Inflammatory macrophage (primary cell): ENCODE measurements at places on chromosomes 5 and 9.

DNA sequence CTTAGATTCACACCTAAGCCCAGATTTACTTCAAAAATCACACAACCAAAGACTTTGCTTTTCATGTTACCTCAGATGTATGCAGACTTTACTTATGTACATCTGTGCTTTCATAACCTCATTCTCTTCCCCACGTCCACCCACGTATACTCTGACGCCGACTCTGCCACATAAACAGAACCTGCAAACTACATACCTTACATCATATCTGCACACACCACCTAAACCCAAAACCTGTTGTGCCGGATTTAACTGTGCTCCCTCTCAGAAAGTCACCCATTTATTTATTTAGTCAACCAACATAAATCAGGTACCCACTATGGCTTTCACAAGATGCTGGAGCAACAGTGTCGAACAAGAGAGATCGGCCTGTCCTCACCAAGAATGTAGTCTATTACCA lies 1.0 kb upstream of the DPYSL3 start:
- DNase-seq, result no peak

- DNase-seq, result peak; percentile 42
Observed at GRCh38 chr5:13957032-13957645, 12.7 kb upstream of the DNAH5 start.

GRCh38 chr5:136924490-136924889 lies 559.1 kb upstream of the TRPC7 start:
- DNase-seq, result no peak

DNA sequence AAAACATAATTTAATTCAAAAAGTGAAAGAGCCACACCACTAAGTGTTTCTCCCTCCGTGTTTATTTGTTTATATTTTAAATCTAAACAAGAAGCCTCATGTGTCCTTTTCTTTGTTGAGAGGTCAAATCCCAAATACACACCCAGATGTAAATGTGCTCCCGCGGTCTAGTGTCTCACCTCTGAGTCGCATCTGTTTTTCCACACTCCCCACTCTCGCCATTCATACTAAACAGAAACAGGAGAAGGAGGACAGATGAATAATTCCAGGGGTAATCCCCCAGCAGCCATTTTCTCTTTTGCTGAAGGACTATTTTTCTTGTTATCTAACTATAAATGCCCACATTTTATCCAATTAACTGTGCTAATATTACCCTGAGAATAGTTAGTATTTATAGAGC lies 361.6 kb upstream of the RIOK2 start:
- no peak for DNase-seq

DNA sequence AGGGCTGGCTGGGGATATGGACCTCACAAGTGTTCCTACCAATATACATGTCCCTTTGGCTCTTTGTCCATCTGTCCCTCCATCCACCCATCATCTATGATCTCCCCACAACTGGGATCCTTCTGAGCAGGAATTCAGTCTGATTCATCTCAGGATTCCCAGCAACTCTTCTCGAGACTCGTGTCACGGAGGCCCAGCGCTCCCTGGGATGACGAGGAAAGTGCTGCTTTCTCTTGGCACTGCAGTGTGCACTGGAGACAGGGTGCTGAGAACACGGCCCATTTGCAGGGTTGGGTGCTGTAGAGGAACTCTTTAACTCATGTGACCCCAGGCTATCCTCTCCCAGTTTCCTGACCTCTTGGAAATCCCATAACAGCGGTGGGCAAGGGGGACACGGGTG lies 72.9 kb downstream of the ANGPTL2 start:
- no peak for DNase-seq

DNA sequence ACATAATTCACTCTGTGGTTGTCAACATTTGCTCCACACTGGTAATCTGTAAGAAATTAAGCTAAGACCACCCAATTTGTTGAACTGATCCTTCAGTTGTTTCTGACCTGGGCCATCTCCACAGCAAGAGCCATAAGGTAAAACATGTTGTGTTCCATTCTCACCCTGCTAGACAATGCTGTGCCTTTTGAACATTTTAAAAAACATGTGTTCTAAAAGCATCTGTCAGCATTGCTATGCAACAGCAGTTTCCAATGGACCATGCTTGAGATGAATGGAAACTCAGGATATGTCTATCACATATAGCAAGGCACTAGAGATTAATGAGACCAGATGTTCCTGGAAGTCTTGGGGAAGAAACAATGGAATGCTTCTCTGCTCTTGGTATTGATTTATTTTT lies 455.1 kb upstream of the RGMB start:
- no peak for DNase-seq

- no peak for DNase-seq
Observed at GRCh38 chr5:147407094-147407681, 102.7 kb downstream of the DPYSL3 start.

DNA sequence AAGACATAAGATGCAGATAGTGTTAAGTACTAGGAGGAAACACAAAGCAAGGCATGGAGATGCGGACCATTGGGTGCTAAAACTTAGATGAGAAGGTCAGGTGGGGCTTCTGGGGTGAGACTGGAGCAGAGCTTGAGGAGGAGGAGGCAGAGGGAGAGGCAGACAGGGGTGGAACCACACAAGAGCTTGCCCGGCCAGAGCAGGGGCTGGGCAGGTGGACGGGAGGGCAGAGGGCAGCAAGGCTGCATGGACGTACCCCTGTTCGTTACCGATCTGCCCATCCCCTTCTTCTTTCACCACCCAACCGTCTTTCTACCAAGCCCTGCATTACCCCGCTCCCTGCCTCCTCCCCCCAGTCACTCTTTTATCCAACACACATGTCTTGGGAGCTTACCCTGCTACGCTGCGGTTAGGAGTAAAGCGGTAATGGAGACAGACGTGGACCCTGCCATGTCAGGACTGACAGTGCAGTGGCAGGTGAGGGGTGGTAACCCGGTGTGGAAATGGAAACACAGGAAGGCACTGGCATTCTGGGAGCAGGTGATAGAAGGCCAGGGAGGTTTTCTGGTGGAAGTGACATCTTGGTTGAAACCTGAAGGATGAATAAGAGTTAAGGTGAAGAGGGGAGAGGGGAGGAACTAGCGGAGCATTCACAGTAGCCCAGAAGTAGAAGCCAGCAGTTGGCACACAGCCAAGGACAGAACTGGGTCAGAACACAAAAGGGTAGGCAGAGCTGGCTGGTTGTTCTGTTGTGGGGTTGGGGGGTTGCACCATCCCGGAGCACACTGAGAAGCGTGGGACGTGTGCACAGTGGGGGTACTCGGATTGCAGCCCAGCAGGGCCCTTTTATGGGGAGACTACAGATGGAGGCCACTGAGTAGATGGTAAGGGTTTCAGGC lies 167.2 kb downstream of the CACNA1B start:
- DNase-seq, result no peak

GRCh38 chr5:69431424-69432303 lies 16.7 kb downstream of the MARVELD2 start:
- DNase-seq, result no peak

DNA sequence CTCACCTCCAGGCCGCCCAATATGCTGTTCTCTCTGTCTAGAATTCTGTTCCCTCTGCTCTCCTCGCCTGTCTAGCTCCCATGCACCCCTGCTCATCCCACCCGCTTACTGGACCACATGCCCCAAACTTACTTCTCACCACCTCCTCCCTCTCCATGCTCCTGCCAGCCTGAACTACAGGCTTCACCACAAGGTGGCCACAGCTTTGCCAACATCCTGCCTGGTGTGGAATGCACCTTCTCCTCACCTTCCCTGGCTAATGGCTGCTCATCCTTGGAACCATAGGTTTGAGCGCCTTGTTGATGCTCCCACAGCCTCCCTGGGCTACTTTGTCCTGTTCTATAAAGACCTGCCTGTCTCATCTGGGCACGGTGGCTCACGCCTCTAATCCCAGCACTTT lies 9.6 kb downstream of the LAMC3 start:
- no peak for DNase-seq

GRCh38 chr9:133775951-133776905 lies 38.1 kb upstream of the SARDH start:
- no peak for DNase-seq

- no peak for DNase-seq
Observed at GRCh38 chr9:131554087-131554842, 8.9 kb downstream of the PRRT1B start.

DNA sequence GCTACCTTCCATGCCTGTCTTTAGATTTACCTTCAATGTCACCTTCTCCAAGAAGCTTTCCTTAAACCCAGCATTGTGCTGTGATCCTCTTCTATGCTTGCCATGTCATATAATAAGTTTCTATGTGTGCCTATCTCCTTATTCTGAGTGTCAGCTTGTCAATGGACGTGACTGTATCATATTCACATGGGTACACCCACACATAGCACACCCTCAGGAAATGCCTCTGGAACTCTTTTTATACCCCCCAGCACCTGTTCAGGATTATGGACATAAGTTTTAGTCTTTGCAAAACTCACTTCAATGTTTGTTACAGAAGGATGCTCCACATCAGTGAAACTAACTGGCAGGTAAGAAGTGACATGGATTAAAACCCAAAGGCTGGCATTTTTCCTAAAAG lies 7.4 kb downstream of the GAS1 start:
- no peak for DNase-seq

GRCh38 chr9:136056546-136057235 lies 38.4 kb downstream of the NACC2 start:
- DNase-seq, result no peak

- no peak for DNase-seq
Observed at GRCh38 chr5:93355691-93356090, 225.3 kb downstream of the NR2F1-AS1 start.

DNA sequence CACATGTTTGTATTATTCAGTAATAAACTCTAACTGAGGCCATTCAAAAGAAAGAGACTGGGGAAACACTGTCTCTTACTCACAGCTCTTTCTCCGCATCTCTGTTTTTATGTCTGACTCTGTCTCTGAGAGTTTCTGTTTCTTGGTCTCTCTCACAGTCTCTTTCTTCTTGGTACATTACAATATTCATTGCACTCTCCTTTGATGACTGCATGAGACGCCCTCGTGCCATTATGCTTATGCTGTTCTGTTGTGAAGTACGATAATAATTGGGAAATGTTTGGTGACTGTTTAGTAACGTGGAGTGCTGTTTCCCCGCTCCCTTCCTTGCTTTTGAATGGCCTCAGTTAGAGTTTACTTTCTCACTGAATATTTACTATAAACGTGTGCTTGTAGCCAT lies 25.3 kb upstream of the TLX3 start:
- DNase-seq, result no peak

DNA sequence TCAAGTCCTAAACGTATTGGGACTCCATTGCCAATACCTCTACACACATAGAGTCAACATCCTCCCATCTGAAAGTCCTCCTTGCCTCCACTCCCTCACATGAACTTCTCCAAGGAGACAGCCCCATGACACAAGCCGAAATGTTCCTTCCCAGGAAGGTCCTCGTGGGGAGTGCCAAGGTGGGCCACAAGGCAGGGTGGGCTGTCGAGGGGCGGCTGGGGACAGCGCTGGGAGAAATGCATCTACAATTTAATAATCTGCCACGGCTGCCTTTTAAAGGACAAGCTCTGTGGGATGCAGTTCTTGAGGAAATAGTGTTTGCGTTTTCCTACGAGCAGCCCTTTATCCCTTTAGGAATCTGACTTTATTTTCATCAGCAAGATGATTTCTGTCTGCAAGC lies 138.7 kb downstream of the GABBR2 start:
- no peak for DNase-seq

- DNase-seq, result no peak
Observed at GRCh38 chr9:125617087-125617486, 89.9 kb downstream of the MAPKAP1 start.

- no peak for DNase-seq
Observed at GRCh38 chr5:126914801-126915436, 115.4 kb downstream of the MARCHF3 start.

DNA sequence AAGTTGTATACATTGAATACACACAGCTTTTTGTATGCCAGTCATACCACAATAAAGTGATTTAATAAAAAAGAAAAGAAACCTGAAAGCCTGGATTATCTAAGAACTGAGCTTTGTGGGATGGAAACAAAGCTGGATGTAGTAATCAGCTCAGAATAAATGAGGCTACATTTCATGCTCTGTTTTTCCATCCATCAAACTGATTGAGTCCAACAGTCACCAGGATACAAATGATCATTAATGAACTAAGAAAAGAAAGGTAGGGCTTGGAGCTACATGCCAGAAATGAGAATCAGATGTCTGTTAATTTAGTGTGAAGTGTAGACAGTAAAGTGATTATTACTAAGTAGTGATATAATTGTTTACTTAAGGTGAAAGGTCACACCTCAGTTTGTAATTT lies 109.8 kb upstream of the TARS1 start:
- DNase-seq, result no peak

DNA sequence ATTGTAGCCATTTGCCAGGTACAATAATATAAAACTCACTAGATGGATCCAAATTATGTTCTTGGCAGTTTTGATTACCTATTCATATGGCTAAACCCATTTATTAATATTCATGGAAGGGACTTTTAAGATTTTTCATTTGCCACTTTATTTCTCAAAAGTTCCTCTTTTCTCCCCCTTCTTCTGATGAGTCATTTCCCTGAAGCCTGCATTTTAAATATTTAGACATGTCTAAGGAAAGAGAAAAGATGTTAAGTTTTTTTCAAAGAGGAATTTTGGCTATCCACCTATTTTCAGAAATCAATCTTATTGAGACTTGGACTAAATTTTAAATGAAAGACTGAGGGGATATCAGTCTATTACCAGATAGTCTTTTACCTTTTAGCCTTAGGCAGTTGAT lies 1189.4 kb downstream of the EFNA5 start:
- peak; percentile 4 for DNase-seq

DNA sequence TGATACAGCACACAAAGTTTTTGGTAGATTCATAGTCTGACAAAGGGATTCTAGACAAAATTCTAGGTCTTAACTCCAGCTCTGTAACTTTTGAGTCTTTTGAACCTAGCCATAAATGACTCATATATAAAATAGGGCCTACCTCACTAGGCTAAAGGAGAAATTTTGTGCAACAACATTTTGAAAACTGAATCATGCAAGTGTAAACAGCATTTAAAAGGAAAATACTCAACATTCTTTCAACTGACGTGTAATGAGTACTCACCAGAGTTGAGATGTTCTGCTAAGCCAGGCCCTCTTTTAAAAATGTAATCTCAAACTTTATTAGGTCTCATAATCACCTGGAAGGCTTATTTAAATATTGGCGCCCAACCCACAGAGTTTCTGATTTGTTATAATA lies 113.2 kb downstream of the STK32A start:
- no peak for DNase-seq

GRCh38 chr5:115231598-115231997 lies 31.1 kb downstream of the PGGT1B start:
- DNase-seq, result no peak

GRCh38 chr5:67999391-67999790 lies 216.2 kb upstream of the PIK3R1 start:
- no peak for DNase-seq
